Nucleus accumbens (tissue), 56 donors: ENCODE measurements at places on chromosomes 6 and 20.

DNA sequence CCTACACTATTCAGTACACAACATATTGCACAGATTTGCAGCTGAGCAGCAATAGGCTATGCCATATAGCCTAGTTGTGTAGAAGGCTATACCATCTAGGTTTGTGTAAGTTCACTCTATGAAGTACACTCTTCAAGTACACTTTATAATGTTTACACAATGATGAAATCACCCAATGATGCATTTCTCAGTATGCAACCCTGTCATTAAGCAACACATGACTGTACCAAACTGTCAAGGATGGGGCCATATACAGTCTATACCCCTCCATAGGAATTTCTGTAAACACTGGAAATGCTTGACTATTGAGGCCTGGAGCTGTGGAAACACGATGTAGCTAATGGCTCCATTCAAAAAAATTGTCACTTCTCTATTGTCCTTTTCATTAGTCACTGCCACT is 535.4 kb downstream of the EPM2A start:
- no peak for DNase-seq

- no peak for DNase-seq
These were observed 838.2 kb downstream of the MAFB start for GRCh38 chr20:39850821-39851330.

GRCh38 chr6:42727627-42728026 is 5.2 kb upstream of the PRPH2 start:
- no peak for DNase-seq

- no peak for DNase-seq
These were observed 7.0 kb downstream of the TAGAP start for GRCh38 chr6:159037756-159038290.

DNA sequence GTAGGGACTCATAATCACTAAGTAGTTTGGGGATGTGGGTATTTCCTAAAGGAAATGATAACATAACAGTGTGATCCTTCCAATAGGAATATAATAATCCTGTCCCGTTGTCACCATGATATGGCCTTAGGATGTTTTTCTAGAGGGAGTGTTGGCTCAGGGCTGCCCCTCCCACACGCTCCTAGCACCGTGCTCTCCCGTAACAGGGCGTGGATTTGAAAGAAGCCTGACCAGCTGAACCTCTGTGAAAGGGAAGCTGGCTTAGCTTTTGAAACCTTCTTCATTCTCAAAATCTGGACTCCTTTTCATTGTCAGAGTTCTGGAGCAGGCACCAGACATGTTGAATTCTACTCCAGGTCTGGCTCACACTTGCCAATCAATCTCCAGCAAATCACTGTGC is 103.4 kb upstream of the SASH1 start:
- DNase-seq: no peak
